ENCODE measurements at places on chromosomes 3 and 15. TPM values are rescaled to one million over a fixed set of nuclear protein-coding genes. Genes with fewer than 3 reads are reported as not detected.

GABPB1 gene
- 31.2 TPM for total RNA-seq

ZNF717 gene
- 17.7 TPM for total RNA-seq

ATP2B2 gene
- total RNA-seq, result 1.0 TPM

CSPG5 gene
- 2.3 TPM for total RNA-seq

FBXL22 gene
- total RNA-seq, result not detected

RLBP1 gene
- not detected for total RNA-seq

PIGB gene
- total RNA-seq, result 13.2 TPM

SIDT1 gene
- 1.3 TPM for total RNA-seq

INSYN1 gene
- total RNA-seq, result 22.7 TPM

CNTN4 gene
- total RNA-seq, result 8.1 TPM

GUCA1C gene
- total RNA-seq, result not detected

- no peak for DNase-seq
These were observed 57.8 kb upstream of the LEKR1 start for GRCh38 chr3:156768390-156768789.

DNA sequence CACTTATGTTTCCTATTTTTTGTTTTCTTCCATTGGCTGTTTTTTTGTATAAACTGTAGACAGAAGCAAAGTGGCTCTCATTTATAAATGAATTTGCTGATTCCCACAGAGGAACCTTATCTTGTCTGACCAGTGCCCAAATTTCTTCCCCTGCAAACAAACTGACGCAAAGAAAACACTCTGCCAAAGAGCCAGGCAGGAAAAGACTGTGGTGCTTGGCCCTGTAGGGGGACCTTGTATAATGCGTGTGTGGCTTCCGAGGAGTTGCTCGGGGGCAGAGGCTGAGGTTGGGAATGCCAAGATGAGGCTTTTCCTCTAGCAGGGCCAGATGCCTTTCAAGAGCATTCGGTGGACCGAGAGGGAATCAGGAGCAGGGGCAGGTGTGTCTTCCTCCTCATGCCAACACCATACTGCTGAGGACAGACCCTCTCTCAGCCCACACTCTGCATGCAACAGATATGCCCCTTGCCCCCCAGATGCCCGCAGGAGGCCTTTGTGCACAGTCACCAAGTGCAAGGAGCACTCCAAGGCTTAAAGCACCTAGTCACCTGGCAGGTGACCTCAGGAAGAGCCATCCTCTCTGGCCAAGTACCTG lies 104.3 kb upstream of the ABHD17C start:
- peak; percentile 45 for DNase-seq

- no peak for DNase-seq
These were observed 460.0 kb upstream of the TBL1XR1 start for GRCh38 chr3:177657243-177657642.

- no peak for DNase-seq
These were observed 47.7 kb downstream of the RPLP1 start for GRCh38 chr15:69500339-69500738.

GRCh38 chr15:48409623-48410022 lies 78.4 kb downstream of the DUT start:
- DNase-seq, result no peak

DNA sequence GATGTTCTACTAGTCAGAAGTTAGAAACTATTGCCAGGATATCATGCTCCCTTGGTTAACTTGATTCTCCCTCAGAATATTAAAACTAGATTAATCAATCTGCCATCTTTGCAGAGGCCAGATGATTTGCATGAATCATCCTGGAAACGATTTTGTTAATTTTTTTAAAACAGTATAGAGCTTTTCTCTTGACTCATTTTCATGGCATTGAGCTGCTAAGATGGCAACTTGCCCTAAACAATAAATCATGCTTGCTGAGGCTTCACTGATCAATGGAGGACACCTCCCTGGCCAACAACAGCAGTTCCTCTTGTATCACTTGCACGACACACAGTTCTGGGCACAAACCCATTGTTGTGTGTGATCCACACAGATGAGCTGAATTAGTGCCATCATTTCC lies 109.1 kb downstream of the COL6A6 start:
- DNase-seq, result no peak

GRCh38 chr3:116939550-116939949 lies 230.0 kb downstream of the TUSC7 start:
- DNase-seq, result no peak

DNA sequence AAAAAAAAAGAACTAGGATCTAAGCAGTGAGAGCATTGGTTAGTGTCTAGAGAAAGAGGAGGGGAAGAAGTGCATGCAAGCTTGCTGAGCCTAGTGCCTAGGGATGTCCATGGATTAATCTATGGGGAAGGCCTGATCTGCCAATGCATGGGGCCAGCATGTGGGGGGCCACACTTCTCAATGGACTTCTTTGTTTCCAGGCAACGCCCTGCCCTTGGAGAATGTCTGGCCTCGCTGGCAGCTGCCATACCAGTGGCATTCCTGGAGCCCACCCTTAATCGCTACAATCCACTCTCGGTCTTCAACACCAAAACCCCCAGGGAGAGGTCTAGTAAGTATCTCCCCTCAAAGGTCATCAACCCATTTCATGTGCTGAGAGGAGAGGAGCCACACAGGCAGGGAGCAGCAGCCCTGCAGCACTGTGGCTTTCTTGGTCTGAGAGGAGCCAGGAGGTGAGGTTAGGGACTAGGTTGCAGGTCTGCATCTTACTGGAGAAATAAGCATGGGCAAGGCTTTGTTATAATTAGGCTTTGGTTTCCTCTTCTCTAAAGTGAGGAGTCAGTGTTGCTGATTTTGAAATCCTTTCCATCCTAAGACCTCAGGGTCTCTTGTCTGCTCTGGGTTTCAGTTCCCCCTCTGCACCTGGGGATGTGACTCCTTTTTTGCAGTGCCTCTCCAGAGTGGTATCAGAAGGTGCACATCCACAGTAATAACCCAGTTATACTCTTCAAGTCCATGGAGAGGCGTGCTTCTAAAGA lies 188.1 kb upstream of the CHRM5 start:
- DNase-seq, result no peak

DNA sequence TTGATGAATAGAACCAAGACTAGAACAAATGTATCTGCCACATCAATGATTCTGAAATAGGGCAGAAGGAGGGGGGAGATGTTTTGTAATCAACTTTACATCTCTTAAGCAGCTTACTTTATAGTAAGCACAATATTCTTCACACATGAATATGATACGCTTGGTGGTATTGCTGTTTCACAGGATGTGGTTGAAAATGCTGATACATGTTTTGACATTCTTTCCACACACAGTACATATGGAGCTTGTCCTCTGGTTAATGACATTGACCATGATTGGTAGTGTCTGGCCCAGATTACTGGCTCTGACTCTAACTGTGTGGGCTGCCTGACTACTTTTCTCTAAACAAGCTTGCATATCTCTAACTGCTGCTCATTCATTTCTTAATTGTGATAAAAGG lies 168.9 kb downstream of the KLHL25 start:
- DNase-seq, result no peak

DNA sequence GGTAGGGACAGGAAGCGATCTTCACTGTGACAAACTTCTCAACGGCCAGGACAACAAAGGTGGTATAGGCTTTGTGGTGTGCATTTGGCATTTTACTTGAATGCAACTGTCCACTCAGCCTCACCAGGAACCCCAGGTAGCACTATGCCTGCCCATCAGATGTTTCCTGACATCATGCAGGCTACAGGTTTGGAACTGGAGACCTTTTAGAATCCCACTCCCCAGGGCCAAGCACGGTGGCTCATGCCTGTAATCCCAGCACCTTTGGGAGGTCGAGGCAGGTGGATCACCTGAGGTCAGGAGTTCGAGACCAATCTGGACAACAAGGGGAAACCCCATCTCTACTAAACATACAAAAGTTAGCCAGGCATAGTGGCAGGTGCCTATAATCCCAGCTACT lies 9.6 kb downstream of the STARD5 start:
- no peak for DNase-seq

DNA sequence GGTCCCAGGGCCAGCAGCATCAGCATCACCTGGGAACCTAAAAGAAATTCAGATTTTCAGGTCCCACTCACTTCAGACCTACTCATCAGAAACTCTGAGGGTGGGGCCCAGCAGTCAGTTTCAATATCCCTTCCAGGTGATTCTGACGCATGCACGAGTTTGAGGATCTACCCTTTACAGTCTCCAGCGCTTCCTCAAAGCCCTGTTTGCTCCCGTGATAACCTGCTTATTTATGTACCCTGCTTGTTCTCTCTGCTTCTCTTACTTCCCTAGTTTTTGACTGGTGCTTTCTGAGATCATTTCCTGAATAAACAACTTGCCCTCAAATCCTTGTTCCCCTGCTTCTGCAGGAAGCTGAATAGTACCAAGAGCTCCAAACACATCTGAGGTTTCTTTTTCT lies 245.3 kb downstream of the ZNF621 start:
- DNase-seq, result no peak

DNA sequence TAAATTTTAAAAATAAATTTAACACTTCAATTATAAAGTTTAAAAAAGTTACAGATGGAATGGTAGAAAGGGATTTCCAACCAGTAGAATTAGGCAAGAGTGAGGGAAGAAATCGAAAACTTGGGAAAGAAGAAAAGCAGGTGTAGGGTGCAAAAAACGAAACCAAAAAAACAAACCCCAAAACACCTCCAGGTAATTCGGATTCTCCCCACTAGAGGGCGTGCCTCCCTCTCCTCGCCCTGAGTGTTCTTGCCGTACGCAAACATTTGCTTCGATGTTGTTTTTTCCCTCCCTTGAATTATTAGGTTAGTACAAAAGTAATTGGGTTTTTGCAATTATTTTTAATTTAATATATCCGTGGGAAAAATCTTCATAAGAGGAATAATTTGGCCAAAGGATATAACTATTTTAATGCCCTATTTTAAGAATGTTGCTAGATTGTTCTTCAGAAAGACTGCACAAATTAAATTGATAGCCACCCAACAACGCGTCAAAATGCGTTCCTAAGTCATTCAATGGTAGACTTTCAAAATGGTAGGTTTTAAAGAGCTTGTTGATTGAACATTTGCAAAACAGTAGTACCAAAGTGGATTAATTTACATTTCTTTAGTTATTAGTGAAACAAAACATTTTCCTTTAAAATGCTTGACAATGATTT lies 63.7 kb downstream of the SLC30A4 start:
- DNase-seq, result no peak

GRCh38 chr15:77862651-77863104 lies 214.8 kb downstream of the TBC1D2B start:
- peak; percentile 60 for DNase-seq

- DNase-seq, result no peak
These were observed 16.2 kb upstream of the ITGA11 start for GRCh38 chr15:68447976-68448755.

- DNase-seq, result no peak
These were observed 19.1 kb upstream of the LIMD1 start for GRCh38 chr3:45575386-45575923.

DNA sequence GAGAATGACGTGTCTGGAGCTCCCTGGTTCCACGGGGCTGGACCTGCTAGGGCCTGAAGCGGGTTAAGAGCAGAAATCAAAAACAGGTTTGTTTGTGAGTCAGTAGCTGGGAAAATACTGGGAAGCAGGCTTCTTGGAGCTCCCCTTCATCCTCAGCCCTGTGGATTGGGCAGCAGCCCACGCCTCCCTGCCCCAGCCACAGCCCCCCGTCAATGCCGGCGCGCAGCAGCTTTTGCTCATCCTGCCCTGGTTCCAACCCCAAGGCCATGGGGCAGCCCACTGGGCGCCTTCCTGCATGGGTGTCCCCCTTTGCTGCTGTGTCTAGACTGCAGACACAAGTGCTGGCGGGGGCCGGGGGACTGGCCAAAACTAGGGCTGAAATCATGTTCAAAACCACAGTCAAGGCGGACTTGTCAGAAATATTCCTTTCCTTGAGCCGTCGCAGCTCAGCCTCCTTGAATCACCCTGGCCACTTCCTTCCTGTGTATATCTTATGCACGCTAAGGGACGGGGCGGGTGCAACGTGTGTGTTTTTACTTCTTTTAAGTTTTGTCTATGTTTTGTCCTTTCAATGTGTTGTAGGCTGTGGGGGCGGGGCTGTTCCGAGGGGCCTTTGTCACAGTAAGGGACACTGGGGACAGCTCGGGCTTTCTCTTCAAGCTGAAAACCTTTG lies 108.1 kb downstream of the KLF13 start:
- DNase-seq, result peak; percentile 86

DNA sequence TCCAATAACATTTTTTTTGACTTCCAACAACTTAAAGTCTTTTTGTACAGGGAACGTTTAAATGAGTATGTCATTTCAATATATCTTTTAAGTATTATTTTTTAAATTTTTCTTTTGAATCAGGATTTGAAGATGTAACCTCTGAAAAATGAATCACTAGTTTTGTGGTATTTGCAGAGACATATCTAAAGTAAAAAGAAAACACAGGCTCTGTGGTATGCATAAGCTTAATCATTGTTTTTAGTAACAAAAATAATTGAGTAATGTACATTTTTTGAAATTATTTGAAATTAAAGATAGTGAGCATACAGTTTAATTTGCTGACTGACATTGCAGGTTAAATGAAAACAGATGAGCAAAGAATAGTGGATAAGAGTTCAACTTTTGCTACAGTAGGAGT lies 531.3 kb downstream of the ROBO1 start:
- DNase-seq, result no peak

- no peak for DNase-seq
These were observed 1.3 kb downstream of the GRM7 start for GRCh38 chr3:6862041-6862879.

GRCh38 chr3:136730595-136731273 lies 21.4 kb downstream of the STAG1 start:
- no peak for DNase-seq

DNA sequence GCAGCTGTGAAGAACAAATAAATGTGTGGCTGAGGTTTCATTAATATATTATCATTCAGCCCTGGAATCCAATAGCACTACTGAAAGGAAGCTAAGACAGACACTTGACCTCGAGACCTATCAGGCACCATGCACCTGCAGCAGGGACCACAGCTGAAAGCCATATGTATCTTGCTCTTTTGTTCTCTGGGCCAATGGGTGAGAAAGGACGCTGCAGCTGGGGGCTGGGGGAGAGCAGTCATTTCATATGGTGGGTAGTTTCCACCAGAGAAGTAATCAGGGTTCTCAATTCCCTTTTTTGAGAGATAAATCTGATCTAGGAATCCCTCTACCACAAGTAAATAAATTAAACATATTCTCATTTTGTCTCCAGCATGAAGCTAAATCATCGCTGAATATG lies 225.6 kb upstream of the STRIT1 start:
- no peak for DNase-seq

GRCh38 chr15:33132722-33133345 lies 61.7 kb downstream of the FMN1 start:
- DNase-seq, result no peak

Measured in suprapubic skin (tissue), 4 donors.